H1 (cell line): ENCODE measurements at places on chromosomes 5 and 9. TPM values are rescaled to one million over a fixed set of nuclear protein-coding genes. Genes with fewer than 3 reads are reported as not detected.

FOXD4L3 gene
- polyA plus RNA-seq: not detected in 2 replicates

PCDHGA1 gene
- polyA plus RNA-seq: 0.57 and 1.1 TPM in 2 replicates

RHOBTB3 gene
- 16.1 and 17.5 TPM in 2 replicates for polyA plus RNA-seq

GPSM1 gene
- polyA plus RNA-seq: 12.8 and 19.8 TPM in 2 replicates

SEMA5A gene
- polyA plus RNA-seq: 5.3 and 5.7 TPM in 2 replicates

GRCh38 chr9:18058564-18059442 is 415.1 kb upstream of the ADAMTSL1 start:
- no peak for DNase-seq

GRCh38 chr5:167525004-167525403 is 766.4 kb upstream of the WWC1 start:
- DNase-seq: no peak

DNA sequence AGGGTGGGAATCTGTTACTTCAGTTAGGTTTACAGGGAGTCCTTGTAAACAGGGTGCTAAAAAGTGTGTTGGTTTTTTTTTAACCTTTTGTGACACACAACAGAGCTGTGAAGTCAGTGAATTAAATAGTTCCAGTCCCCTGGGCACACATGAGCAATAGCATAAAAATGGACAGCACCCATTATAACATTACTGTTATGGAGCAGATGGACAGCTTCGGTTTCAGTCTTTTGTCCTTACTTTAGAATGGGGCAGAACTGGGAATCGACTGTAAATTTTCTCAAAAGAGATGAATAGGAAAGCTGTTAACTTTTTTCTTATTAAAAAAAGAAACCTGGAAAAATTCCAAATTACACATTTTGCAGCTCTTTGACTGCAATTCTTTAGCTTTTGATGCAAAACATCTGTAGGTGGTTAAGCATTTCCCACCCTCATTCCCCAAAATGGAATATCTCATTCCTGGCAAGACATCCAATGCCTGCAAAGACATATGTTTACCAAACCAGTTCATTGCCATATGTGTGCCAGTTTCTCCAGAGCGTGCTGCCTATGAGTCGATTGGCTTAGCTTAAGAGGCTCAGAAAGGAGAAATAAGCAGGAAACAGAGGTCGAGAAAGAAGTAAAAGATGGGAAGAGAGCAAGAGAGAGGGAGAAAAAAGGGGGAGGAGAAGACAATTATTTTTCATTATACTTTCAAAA is 212.3 kb upstream of the TMEM161B start:
- no peak for DNase-seq

- no peak for DNase-seq
These were observed 94.2 kb downstream of the PCSK1 start for GRCh38 chr5:96338624-96339415.

DNA sequence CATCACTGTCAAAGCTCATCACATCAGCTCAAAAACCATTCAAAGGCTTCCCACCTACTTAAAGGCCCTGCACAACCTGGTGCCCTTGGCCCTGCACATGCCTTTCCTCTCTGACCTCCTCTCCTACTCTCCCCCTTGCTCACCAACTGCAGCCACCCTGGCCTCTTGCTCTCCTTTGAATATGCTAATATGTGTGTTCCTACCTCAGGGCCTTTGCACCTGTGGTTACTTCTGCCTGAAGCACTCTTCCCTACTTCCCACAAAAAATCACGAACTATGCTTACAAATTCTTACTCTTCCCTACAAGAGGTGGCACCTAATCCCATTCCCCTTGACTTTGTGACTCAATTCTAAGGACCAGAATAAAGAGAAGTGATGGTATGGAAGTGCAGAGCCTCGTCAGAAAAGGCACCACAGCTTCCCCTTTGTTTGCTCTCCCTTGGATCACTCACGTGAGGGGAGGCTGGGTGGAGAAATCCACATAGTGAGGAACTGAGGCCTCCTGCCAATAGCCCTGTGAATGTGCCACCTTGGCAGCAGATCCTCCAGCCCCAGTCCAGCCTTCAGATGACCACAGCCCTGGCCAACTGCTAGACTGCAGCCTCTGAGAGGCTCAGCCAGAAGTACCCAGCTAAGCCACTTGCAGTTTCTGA is 3.2 kb upstream of the TMEM171 start:
- DNase-seq: no peak

- DNase-seq: no peak
These were observed 235.5 kb downstream of the ARHGEF28 start for GRCh38 chr5:73861313-73861988.

- no peak for DNase-seq
These were observed 71.4 kb downstream of the ADRB2 start for GRCh38 chr5:148897842-148898241.

DNA sequence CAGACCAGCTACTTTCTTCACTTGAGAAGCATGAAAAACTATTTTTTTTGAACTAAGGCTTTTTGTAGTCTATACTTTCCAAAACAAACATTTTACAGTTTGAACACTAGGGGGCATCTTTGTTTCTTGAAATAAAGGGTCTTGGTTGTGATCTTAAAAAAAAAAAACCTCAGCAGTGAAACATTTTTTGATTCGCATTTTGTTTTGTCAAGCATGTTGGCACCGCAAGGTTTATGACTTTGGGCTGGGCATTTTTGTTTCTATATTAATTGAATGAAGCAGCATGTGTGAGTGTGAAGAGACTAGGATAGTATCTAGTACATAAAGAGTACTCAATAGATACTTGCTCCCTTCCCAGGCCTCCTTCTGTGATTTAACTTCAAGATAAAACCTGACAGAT is 31.6 kb upstream of the ACOT12 start:
- DNase-seq: no peak

DNA sequence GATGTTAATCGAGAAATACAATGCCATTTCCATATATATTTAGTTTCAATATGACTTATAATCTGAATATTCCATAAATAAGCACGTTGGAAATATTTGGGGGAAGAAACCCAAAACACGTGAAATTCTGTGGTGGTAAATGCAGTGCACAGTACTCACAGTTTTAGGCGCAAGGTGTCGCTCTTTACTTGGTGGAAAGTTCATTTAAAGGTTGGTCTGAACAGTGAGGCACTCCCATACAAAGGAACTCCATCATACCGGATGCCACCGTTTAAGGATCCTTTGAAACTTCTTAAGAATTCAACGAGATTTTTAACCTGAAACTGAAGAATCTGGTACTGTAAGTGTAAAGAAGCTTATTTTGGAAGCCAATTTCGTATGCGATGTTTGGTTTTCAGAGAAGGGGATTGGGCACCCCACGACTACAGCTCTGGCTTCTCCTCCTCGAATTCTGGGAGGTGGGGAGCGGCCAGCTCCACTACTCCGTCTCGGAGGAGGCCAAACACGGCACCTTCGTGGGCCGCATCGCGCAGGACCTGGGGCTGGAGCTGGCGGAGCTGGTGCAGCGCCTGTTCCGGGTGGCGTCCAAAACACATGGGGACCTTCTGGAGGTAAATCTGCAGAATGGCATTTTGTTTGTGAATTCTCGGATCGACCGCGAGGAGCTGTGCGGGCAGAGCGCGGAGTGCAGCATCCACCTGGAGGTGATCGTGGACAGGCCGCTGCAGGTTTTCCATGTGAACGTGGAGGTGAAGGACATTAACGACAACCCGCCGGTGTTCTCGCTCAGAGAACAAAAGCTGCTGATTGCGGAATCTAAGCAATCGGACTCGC is at the start of gene PCDHA11:
TSS of gene PCDHA11 (plus strand) at position 237 of the 834 bp plus-strand sequence. CDS start at position 384, 147 bp downstream.
- no peak for DNase-seq

- DNase-seq: no peak
These were observed 221.4 kb downstream of the DRD1 start for GRCh38 chr5:175222621-175223020.

- DNase-seq: no peak
These were observed 53.5 kb downstream of the RGS3 start for GRCh38 chr9:113516840-113517577.

DNA sequence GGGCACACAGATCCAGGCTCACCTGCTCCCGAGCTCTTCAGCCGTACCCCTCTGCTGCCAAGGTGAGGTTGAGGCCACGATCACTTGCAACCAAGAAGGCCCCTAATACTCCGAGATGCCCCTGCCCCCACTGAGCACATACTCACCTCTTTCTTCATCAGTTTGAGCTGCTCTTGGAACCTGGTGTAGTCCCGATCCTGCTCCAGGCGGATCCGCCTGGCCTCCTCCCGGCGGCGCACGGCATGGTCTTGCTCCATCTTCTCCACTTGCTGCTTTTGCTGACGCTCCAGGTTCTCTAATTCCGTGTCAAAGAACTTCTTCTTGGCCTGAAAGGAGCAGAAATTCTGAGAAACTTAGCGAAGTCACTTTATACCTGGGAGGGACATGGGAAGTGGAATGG is 75.7 kb upstream of the FBXW11 start:
- no peak for DNase-seq
